ENCODE measurements at places on chromosomes 3 and 15.

DNA sequence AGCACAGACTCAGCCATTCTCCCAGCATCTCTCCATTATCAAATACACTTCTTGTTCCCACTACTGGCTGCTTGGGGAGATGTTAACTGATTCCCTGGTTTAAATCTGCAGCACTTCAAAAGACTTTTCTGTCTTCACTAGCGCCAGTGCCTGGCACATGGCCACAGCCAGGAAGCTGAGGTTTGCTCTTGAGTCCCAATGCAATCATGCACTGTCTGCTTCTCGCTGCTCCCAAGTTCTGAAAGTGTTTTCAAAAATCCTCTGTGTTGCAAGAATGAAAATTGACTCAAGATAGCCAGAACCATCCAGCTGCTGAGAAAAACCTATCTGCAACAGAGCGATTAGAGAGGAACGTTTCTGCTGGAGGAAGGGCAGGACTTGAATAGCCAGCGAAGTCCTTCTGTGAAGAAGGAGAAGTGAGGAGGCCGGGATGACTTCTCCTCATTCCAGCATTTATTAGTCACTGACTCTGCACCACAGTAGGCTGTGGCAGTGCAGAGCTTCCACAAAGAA is 358.4 kb upstream of the NR2F2 start:
- DNase-seq: peak; percentile 19

DNA sequence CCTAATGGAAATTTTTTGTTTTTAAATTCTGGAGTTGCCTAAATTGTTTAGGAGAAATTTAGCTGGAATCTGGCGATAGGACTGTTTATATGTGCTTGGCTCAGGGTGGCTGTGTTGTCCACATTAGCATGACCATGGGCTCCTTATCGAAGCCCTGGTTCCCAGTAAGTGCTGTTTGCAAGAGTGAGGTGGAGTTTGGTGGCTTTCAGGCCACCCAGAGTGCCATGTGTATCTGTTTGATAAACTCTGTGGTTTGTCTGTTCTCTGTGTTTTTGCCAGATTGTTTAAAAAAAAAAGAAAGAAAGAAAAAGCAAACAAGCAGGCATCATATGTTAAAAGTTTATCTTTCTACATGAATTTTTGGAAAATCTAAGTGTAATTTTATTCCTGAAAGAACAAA is 51.5 kb downstream of the PLCL2 start:
- no peak for DNase-seq

DNA sequence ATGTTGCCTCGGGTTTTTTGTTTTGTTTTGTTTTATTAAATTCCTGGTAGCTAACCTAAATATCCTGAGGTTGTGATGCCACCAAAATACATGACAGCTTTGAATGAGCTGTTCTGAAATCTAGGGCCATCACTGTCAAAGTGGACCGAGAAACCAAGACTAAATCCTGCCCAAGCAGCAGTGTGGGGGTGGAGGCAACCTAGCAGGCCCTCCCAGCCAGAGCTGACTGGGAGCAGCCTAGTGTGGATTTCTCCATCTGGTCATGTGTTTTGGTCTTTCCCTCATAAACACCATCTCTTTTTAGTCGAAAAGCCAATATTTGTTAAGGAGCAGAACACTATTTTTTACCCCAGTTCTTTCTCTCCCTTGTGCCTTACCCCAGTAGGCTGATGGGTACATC is 52.2 kb downstream of the LARS2 start:
- DNase-seq: no peak

DNA sequence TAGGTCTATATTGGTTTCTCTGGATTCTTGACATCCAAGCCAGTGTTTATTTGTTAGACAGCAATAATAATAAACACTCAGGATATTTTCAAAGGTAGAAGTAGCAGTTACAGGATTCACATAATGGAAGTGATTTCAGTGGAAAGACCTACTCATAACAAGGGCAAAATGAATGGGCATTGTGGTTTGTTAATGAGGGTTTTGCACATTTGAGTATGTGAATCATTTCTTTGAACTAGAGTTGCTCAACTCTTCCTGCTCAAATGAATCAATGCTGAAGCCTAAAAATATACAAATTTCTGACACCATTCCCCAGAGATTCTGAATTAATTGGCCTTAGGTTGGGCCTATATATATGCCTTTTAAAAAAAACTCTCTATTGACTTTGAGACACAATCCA is 4.1 kb upstream of the COL6A5 start:
- no peak for DNase-seq

All from ELR (cell line).